HT1080 (cell line): ENCODE measurements at places on chromosomes 6 and 20. TPM values are rescaled to one million over a fixed set of nuclear protein-coding genes. Genes with fewer than 3 reads are reported as not detected.

The C6orf141 gene
- total RNA-seq: 6.5 and 6.7 TPM in 2 replicates

The SYNDIG1 gene
- total RNA-seq: 0.67 and 1.1 TPM in 2 replicates

The BACH2 gene
- total RNA-seq: 0.30 and 0.87 TPM in 2 replicates

The BMP7 gene
- total RNA-seq: 0.03 TPM in 1 of 2 replicates, not detected in the other

The OXT gene
- total RNA-seq: not detected in 2 replicates

The ZNF165 gene
- 0.39 and 0.43 TPM in 2 replicates for total RNA-seq

The BTNL2 gene
- total RNA-seq: not detected in 2 replicates

The COX4I2 gene
- total RNA-seq: not detected in 2 replicates

The GJA1 gene
- not detected in 2 replicates for total RNA-seq

The KIF6 gene
- total RNA-seq: 0.33 and 2.9 TPM in 2 replicates

The OR12D3 gene
- not detected in 2 replicates for total RNA-seq

The BPIFB4 gene
- 0.10 TPM in 1 of 2 replicates, not detected in the other for total RNA-seq

The DEFB129 gene
- not detected in 2 replicates for total RNA-seq

The LEMD2 gene
- 33.8 and 39.7 TPM in 2 replicates for total RNA-seq

The PPP1R10 gene
- total RNA-seq: 27.0 and 29.5 TPM in 2 replicates

The MRAP2 gene
- total RNA-seq: 0.43 TPM in 2 replicates

The LINC00237 gene
- total RNA-seq: not detected in 2 replicates

The ADGRG6 gene
- total RNA-seq: 12.3 and 12.7 TPM in 2 replicates

The SPATS1 gene
- total RNA-seq: not detected in 2 replicates

The WFDC10B gene
- 0.39 and 0.77 TPM in 2 replicates for total RNA-seq

The OPN5 gene
- total RNA-seq: not detected in 2 replicates

The PAX1 gene
- not detected in 2 replicates for total RNA-seq

The ALDH8A1 gene
- 0.03 and 0.13 TPM in 2 replicates for total RNA-seq

The ACTR5 gene
- 8.0 and 10.7 TPM in 2 replicates for total RNA-seq

The GATA5 gene
- not detected in 2 replicates for total RNA-seq

The DDX43 gene
- not detected in 2 replicates for total RNA-seq

The SLA2 gene
- total RNA-seq: not detected in 2 replicates

The ZNF391 gene
- total RNA-seq: 0.06 and 0.13 TPM in 2 replicates

The SAPCD1 gene
- 0.64 and 3.5 TPM in 2 replicates for total RNA-seq

The PNLDC1 gene
- not detected in 2 replicates for total RNA-seq

The ACTL10 gene
- 0.06 TPM in 1 of 2 replicates, not detected in the other for total RNA-seq

The TFAP2D gene
- total RNA-seq: not detected in 2 replicates

The MYO6 gene
- total RNA-seq: 4.7 and 6.4 TPM in 2 replicates

The SLC22A7 gene
- total RNA-seq: not detected in 2 replicates

The TFAP2B gene
- total RNA-seq: not detected in 2 replicates

The RIPPLY2 gene
- not detected in 2 replicates for total RNA-seq

The C20orf202 gene
- total RNA-seq: not detected in 2 replicates
